ENCODE measurements at places on chromosomes 2 and 18.
A peak's percentile ranks its signal among the peaks of the same experiment; 100 is the strongest.

GRCh38 chr2:239496700-239497099 lies 95.9 kb upstream of the HDAC4 start:
- DNase-seq = no peak

DNA sequence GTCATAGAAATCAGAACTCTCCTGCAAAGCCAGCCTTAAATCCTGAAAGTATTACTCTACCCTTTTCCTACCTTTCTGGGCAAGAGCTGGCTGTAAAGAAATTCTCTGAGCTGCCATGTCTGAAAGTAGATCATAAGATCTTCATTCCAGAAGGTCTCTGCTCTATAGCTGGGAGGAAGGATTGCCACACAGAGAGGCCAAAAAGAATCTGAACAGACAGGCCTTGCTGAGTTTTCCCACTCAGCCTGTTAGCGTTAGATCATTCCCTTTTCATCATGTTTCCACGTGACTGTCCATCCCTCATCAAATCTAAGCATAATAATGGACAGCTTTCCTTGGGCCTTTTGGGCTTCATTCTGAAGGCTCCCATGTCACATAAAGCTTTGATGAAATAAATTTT lies 43.2 kb upstream of the FHL2 start:
- no peak for DNase-seq

GRCh38 chr2:145687442-145688134 lies 1167.7 kb upstream of the ZEB2 start:
- peak; percentile 76 for DNase-seq

GRCh38 chr2:233084488-233084887 lies 24.3 kb downstream of the INPP5D start:
- no peak for DNase-seq

GRCh38 chr2:182862091-182862490 lies 4.3 kb downstream of the FRZB start:
- no peak for DNase-seq

- peak; percentile 97 for DNase-seq
Measured at GRCh38 chr2:182372661-182373060, 54.2 kb downstream of the PDE1A start.

DNA sequence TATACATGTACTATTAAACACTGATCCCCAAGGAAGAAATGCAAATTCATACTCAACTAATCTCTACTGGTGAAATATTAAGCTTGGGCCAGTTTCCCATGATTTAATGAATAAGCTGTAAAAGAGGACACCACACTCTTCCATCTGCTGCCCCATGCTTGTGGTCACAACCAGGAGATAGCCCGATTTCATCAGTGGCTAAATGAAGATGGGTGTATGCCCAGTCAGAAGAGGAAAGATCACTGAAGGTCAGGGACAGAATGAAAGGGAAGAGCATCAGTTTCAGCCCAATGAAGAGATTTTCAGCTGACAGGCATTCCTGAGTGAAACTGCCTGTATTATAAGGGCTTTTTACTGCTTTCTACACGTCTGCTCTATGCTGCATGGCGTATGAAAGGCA lies 103.5 kb downstream of the KCNS3 start:
- DNase-seq = no peak

- no peak for DNase-seq
Measured at GRCh38 chr2:1585635-1586034, 158.7 kb downstream of the PXDN start.

DNA sequence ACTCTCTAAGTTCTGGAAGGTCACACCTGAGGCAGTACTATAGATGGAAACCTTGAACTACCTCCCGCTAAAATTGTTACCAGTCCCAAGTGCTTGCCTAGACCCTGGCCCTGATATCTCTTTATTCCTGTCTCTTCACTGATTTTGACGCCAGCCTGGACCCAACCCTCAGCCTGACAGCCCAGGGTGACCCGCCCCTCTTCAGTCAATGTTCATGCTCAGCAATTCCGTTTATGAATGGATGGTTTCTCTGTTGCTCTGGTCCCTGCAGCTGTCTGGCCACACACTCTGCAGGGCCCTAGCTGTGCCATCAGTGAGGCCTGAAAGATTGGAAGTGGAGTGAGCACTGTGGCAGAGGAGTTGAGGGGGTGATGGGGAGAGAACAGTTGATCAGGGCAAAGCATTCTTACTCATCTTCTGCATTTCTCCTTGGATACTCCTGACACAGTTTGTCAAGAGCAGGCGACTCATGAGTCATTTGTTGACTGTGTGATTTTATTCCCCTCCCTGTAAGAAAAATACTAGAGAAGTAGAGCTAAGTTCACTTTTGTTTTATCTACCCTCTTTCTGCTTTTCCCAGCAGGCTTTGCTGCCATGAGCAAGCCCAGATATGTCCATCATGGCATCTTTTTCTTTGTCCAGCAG lies 46.0 kb downstream of the NPAS2 start:
- DNase-seq = peak; percentile 83

DNA sequence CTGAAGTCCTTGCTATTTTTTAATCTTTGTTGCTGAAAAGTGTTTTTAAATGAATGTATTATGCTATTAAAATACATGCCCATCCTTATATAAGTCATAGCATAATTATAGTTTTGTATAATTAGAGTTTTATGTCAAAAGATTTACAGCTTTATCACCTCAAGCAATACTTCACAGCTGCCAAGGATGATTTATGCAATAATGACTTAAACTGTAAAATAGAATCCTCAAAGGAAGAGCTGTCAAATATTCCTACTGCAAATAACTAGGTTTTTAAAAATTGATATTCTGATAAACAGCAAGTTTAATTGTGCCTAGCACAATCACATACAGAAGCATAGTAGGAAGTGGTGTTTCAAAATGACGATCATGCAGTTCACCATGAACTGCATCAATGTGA lies 5.2 kb downstream of the KCNH7 start:
- no peak for DNase-seq

DNA sequence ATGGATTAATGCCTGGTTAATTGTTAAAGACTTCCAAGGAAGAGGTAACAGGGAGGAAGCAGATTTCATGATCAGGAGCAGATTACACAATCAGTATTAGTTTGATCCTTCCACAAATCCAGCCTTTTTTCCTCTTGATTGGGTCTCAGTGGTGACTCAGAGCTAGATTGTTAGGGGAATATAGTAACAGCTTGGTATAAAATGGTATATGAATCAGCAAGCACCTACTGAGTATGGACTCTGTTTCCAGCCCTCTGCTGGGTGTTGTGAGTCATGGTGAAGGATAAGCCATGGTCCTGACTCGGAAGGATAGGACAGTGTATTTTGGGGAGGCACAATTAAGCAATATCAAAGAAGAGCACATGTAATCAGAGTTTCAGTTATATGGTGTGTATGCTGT lies 272.4 kb upstream of the DPP10 start:
- DNase-seq = peak; percentile 58

GRCh38 chr18:42274488-42275137 lies 319.6 kb downstream of the PIK3C3 start:
- peak; percentile 17 for DNase-seq

DNA sequence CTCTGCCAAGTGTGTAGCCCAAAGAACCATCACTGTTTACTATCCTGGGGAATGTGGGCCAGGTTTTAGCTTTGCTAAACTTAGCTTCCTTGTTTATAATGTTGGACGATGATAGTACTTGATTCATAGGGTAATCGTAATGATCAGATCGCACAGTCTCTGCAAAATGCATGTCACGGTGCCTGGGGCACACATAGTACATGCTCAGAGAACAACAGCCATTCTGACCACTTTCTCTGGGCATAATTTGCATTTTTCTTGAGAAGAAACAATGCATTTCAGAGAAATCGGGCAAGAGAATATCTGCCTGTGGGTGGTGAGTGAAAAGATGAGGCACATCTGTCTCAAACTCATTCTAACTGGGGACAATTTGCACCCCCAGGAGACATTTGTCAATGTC lies 16.3 kb downstream of the ACKR3 start:
- DNase-seq = no peak

DNA sequence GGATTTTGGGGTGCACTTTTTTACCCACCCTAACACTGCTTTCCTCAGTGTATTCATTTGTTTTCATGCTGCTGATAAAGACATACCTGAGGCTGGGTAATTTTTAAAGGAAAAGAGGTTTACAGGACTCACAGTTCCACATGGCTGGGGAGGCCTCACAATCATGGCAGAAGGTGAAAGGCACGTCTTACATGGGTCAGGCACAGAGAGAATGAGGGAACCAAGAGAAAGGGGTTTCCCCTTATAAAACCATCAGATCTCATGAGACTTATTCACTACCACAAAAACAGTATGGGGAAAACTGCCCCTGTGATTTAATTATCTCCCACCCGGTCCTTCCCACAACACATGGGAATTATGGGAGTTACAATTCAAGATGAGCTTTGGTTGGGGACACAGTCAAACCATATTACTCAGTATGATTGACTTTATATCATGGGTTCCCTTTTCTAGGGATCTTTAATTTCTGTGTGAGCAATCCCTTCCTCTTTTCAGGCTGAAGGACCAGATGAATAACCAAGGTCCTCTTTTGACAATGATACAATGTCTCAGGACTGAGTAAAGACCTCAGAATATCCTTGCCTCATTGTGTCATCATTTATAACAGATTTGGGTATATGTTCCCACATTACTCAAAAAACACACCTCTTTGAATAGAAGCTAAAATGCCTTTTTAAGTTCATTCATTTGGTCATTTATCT lies 100.1 kb upstream of the TRIB2 start:
- DNase-seq = no peak

Measured in bronchial epithelial cell (primary cell).